ENCODE measurements at places on chromosomes 4 and X.

DNA sequence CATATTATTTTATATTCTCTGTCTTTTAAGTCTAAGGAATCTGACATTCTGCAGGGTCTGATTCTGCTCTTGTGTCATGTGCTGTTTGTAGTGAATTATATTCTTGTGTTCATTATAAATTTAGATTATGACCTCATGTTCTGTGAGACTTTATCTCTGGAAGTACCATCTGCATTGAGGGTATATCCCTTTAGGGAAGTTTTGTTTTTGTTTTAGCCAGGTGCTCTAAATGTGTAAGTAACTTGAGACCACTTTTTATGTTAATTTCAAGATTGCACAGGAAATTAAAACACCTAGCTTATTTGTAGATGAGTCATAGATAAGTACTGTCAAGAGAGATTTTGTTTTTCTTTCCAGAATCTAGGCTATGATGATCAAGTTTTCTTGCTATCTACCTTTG is 35.0 kb upstream of the DKK2 start:
- DNase-seq: no peak

DNA sequence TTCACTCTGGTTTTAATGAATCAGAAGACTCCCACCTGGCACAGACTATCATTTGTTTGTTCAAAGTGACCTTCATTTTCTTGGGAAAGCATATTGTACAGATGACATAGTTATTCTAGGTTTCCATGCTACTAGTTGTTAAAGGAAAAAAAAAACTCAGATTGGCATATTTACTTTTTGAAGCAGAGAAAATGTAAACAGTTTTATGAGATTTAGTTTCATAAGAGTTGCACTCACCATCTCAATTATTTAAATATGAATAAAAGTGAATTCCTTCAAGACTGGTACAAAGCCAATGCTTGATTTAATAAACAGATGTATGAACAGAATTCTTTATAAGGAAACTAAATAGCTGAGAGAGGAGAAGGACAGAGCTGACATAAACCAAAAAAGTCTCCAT is 280.3 kb upstream of the UGT8 start:
- DNase-seq: no peak

DNA sequence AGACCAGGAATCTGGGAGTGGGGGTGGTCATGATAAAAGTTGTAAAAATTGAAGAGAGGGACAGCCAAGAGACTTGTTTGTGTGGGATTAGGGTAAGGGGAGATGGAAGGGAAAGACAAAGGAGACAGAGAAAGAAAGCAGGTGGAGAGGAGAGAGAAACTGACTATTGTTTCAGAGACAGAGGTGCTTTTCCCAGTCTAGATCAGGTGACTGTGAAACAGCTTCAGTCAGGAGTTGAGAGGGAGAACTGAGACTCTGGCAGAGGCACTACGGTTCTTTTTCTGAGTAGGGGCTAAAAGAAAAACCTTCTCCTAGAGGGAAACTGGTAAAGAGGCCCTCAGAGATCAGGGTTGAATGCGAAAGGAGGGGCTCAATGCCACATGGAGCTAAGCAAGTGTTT is 106.4 kb downstream of the KDR start:
- DNase-seq: no peak

GRCh38 chrX:86137071-86137470 is 11.2 kb upstream of the DACH2 start:
- no peak for DNase-seq

DNA sequence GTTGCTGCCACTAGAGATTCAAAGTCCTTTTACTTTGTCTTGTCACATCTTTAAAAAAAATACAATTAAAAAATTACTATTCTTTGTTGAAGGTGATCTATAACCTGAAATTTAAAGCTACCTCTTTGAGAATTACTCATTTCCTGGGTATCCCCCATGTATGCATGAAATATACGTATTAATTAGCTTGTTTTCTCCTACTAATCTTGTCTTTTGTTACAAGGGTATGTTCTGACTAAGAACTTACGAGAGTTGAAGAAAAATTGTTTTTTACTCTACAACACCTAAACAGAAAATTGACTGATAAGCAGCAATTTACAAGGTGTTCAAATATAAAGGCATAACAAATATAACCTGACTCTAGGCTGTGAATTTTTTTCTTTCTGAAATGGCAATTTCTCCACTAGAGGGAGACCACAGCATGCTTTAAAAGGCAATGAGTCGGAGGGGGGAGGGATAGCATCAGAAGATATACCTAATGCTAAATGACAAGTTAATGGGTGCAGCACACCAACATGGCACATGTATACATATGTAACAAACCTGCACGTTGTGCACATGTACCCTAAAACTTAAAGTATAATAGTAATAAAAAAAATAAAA is 249.6 kb downstream of the OPHN1 start:
- DNase-seq: peak; percentile 18

DNA sequence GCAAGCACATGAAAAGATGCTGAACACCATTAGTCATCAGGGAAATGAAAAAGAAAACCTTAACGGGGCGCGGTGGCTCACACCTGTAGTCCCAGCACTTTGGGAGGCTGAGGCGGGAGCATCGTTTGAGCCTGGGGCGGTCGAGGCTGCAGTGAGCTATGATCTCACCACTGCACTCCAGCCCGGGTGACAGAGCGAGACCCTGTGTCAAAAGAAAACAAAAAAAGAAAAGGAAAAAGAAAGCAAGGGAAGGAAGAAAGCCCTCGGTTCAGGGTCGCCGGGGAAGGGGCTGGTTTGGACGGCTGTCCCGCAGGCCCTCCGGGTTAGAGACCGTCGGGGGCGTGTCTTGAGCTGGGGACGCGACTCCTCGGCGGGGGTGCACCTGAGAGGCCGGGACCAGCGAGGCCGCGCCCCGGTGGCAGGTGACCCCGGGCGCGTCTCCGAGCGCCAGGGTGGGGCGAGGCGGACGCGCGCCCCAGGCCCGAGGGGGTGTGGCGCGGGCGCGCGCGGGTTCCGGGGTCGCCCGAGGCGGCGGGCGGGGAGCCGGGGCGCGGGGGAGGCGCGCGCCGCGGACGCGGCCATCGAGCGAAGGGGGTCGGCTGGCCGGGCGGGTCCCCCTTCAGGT is 478 bp upstream of the PLXNA3 start:
- peak; percentile 79 for DNase-seq

- DNase-seq: no peak
Observed at GRCh38 chr4:163107754-163108153, 58.9 kb downstream of the NAF1 start.

- DNase-seq: no peak
Observed at GRCh38 chrX:134725103-134725690, 66.9 kb upstream of the PLAC1 start.

DNA sequence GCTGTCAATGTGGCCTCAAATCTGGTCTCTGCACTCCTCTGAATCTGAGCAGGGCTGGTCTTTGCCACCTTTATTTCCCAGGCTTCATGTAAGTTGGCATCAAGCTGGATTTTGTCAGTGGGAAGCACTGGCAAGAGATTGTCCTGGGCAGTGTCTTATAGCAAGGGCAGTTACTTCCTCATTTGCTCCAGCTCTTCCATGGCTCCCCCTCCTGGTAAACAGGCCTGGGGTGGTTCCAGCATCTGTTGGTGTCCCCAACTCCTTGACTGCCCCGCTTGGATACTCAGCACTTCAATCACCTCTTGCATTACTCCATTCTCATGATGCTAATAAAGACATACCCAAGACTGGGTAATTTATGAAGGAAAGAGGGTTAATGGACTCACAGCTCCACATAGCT is 15.0 kb upstream of the REST start:
- DNase-seq: no peak

GRCh38 chrX:3227526-3227925 is 118.9 kb downstream of the MXRA5 start:
- DNase-seq: no peak

GRCh38 chrX:39653691-39654090 is 444.1 kb downstream of the BCOR start:
- peak; percentile 98 for DNase-seq

GRCh38 chr4:37138019-37138653 is 106.4 kb upstream of the NWD2 start:
- DNase-seq: no peak

GRCh38 chr4:176261481-176261880 is 7.5 kb downstream of the ASB5 start:
- DNase-seq: no peak

- DNase-seq: no peak
Observed at GRCh38 chr4:65719635-65720034, 49.3 kb upstream of the EPHA5 start.

DNA sequence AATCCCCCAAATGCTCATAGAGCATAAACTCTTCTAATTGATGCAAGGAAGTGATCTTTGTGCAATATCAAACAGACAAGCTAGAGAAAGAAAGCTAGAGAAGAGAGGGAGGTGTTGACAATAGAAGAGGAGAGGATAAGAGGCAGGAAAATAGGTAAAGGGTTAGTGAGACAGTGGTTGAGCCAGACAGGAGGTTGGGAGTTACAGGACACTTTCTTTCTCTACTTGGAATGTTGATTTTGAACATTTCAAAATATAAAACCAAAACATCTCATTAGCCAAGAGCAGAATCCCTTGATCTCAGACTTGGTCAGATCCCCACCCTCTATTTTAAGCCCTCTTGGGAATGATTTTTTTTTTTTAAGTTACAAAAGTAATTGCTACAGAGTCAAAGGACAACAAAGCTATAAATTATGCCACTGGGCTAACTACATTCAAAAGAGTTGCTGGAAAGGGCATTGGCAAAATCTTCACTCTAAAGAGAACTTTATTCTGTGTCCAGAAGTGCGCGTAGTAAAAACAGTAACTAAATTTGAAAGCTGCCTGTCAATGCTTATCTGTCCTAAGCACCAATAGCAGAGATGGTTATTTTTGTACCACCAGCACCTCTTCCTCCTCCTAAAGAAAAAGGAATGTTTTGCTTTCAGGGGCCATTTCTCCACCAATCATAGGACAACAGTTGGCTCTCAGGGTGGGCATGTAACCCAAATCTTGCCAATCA is 133.8 kb downstream of the PDGFC start:
- DNase-seq: no peak

GRCh38 chr4:61741327-61742096 is 541.4 kb downstream of the ADGRL3 start:
- DNase-seq: peak; percentile 28

DNA sequence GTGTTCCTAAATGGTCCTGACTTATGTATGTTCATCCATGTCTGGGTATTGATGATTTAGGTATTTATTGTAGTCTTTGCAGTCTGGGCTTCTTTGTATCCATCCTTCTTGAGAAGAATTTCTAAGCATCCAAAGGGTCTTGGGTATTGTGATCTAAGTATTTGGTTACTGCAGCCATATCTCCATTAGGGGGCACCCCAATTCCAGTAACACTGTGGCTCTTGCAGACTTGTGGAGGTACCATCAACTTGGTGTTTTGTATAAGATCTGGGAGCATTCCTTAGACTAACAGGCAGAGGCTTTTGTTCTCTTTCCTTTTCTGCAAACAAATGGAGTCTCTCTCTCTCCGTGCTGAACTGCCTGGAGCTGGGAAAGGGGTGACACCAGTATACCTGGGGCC is 113.7 kb upstream of the NEXMIF start:
- peak; percentile 43 for DNase-seq

GRCh38 chr4:10384974-10385373 is 72.3 kb downstream of the ZNF518B start:
- DNase-seq: no peak

DNA sequence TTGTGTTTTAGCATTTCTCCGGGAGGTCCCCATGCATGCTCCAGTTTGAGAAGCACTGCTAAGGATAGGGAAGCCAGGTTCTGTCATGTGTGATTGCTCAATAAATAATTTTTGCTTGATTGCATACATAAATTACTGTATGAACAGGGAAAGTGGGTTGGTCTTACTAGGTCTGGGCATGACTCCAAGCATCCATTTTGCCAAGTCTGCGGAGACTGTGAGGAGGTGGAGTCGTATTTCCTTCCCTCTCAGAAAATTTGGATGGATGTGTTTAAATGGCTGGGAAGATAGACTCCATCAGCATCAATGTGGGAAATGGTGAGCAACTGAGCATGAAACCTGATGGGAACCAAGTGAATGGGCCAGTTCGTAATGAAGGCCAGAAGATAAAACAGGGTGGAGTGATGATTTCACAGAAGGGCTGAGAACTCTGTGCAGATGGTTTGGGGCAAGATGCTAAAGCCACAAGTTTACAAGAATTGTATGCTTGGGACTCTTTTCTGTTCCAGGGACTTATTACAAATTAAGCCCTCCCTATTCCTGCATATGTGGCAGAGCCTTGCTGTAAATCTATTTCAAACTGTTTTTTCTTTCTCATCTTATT is 84.1 kb downstream of the NHS start:
- DNase-seq: no peak

DNA sequence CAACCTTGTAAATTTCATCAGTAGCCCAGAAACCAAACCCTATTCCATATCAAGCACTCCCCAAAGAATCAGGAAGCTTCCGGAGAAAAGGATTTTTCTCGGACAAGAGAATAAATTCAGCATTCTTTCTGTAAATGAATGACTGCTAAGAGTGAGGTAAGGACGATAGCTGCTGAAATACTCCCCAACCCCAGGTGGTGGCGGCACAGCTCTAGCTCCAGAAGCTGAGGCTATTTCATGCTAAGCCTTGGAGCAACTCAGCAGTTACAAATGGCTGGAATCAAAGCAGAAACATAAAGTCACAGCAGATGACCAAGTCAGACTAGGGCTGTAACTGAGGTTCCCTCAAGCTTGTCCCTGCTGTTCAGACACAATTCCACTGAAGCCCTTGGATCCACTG is 13.9 kb upstream of the PCDH19 start:
- DNase-seq: no peak

DNA sequence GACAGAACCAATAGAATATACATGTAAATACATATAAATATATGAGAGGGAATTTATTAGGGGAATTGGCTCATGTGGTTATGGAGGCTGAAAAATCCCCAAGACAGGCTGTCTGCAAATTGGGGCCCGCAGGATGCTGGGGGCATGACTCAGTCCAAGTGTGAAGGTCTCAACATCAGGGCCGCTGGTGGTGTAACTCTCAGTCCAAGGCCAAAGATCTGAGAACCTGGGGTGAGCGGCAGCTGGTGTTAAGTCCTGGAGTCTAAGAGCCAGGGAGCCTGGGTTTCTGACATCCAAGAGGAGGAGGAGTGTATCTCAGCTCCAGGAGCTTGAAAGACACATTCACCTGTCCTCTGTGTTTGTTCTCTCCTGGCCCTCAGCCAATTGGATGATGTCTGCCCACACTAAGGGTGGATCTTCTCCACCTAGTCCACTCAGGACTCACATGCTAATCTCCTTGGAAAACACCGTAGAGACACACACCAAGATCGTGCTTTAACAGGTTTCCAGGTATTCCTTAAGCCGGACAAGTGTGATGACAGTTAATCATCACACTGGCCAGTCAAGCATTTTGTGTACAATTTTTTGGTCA is 28.9 kb downstream of the TIGD2 start:
- DNase-seq: no peak

GRCh38 chr4:88937081-88937480 is 119.9 kb downstream of the FAM13A start:
- no peak for DNase-seq
